Peyer's patch (tissue), 4 donors: ENCODE measurements at places on chromosomes 3 and 15. TPM values are rescaled to one million over a fixed set of nuclear protein-coding genes. Genes with fewer than 3 reads are reported as not detected.
A peak's percentile ranks its signal among the peaks of the same experiment; 100 is the strongest.

GRM7 gene
- not detected for total RNA-seq

GRCh38 chr15:82566690-82567089 lies 26.4 kb upstream of the RPS17 start:
- DNase-seq, result no peak
- no peak overlapping the region for H3K4me3 ChIP-seq
- no peaks in the 10 kb centered on the region for H3K27me3 ChIP-seq
- H3K36me3 ChIP-seq, result no peaks in the 10 kb centered on the region
- H3K27ac ChIP-seq, result no peak overlapping the region

GRCh38 chr3:46293035-46293724 lies 50.9 kb downstream of the CCR3 start:
- H3K4me1 ChIP-seq, result no peaks in the 10 kb centered on the region
- DNase-seq, result no peak
- H3K27me3 ChIP-seq, result no peaks in the 10 kb centered on the region
- no peak overlapping the region for H3K4me3 ChIP-seq

DNA sequence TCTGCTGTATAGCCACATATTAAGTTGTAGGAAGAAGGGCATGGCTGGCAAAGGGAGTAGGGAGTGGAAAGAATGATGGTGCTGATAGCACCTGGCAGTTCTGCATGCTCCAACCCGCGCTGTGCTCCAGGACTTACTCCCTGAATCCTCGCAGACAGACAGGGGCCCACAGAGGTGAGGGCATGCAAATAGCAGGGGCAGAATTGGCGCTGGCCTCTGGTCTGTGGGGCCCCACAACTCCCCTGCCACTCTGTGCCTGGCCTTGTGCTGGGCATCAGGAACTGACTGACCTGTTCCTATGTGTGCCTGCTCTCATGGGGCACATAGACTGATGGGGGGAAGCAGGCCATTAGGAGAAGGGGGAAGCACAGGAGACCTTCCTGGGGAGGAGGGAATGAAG lies 20.9 kb downstream of the HDAC11 start:
- DNase-seq, result peak; percentile 5
- H3K27me3 ChIP-seq, result no peaks in the 10 kb centered on the region
- peaks cover 18% of the 10 kb centered on the region for H3K36me3 ChIP-seq
- no peak overlapping the region for H3K27ac ChIP-seq

DNA sequence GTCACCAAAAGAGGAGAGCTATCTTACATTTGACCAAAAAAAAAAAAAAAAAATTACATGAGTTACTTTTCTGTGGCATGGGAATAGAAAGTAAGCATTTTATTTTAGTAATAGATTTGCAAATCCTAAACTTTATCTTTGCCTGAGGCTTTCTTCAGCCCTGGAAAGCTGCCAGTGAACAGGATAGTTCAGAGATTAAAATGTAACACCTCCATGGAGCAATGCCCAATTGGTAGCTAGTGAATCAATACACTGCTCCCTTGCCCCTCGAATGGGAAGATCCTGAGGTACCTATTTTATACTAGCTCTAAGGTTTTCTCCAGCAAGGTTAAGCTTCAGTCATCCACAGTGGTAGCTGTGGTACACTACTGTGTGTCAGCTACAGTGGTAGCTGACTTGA lies 867.1 kb downstream of the NAALADL2 start:
- DNase-seq, result no peak
- no peaks in the 10 kb centered on the region for H3K36me3 ChIP-seq
- H3K27me3 ChIP-seq, result no peaks in the 10 kb centered on the region
- no peaks in the 10 kb centered on the region for H3K4me1 ChIP-seq

DNA sequence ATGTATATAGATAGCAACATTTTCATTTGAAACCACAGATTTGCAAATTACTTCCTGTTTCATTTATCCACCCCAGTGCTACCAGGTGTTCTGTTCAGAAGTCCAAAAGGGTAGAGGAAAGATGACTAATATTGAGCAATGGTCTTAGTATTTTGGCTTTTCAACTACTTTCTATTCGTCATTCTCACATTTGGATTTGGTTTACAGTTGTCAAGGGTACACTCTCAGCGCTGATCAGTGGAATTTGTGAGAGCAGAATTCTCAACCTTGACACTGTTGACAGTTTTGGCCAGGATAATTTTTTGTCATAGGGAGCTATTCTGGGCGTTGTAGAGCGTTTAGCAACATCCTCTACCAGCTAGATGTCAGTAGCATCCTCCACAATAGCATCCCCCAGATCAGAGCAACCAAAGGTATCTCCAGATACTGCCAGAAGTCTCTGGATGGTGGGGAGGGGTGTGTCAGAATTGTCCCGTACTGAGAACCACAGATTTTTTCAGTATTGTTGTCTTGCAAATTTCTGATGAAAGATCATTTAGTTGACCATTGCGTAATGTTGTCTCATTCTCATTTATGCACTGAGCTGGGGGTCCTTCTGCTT lies 4.2 kb downstream of the HMCES start:
- peak overlapping the region; percentile 38 for H3K27ac ChIP-seq
- no peak for DNase-seq
- no peak overlapping the region for H3K4me3 ChIP-seq
- no peaks in the 10 kb centered on the region for H3K4me1 ChIP-seq
- H3K27me3 ChIP-seq, result no peaks in the 10 kb centered on the region

TYRO3 gene
- 9.1 TPM for total RNA-seq

IL17RC gene
- total RNA-seq, result 125 TPM

GOLGA8J gene
- not detected for total RNA-seq

DNA sequence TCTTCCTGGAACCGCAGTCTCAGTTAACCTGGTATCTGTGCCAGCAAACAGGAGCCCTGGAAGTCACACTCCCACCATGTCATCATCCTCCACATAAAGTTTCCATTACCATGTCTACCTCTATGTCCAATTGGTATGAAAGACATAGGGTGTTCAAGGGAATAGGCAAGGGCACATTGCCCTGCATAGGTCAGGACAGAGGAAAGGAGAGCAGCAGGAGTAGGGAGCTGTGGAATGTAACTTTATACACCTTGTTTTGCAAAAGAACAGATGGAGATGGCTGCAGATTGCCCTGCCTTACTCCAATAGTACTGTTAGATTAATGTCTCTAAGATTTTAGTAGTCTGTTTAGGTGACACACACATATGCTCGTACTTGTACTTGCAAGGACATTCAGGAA lies 1056.4 kb downstream of the NTRK3 start:
- H3K4me1 ChIP-seq, result no peaks in the 10 kb centered on the region
- H3K27me3 ChIP-seq, result no peaks in the 10 kb centered on the region
- no peak for DNase-seq
- H3K27ac ChIP-seq, result no peak overlapping the region

- H3K27ac ChIP-seq, result no peak overlapping the region
- no peaks in the 10 kb centered on the region for H3K36me3 ChIP-seq
- H3K27me3 ChIP-seq, result no peaks in the 10 kb centered on the region
- no peaks in the 10 kb centered on the region for H3K4me1 ChIP-seq
These were observed 36.5 kb downstream of the AQP9 start for GRCh38 chr15:58174709-58175108.

DNA sequence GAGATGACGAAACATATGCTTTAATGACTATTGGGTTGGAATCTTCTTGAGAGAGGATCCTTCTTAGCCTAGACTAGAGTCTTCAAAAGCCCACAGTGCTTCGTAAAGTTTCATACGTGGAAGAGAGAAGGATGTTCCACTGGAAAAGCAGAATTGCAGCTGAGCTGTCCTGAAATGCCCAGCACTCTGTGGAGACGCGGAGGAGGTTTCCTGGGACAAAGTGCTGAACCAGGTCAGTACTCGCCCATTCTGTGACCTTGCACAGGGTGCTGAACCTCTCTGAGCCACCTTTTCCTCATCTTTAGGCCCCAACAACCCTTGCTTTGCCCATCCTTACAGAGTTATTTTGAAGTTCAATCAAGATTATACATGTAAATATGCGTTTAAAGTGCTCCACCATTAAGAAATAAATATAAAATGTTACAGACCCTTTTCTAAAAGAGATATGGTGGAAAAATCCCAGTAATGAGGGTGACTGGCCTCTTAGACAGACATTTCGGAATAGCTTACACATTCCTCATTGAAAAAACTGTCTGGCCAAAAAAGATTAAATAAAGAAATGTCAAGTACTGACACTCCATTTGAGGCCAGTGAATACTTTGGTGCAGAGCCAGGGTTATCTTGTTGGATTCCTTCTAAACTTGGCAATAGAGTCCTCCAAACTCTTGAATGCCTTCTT lies 4.2 kb upstream of the MAGEF1 start:
- H3K4me3 ChIP-seq, result no peak overlapping the region
- no peaks in the 10 kb centered on the region for H3K4me1 ChIP-seq
- H3K36me3 ChIP-seq, result no peaks in the 10 kb centered on the region
- peak overlapping the region; percentile 58 for H3K27ac ChIP-seq
- H3K27me3 ChIP-seq, result no peaks in the 10 kb centered on the region

DNA sequence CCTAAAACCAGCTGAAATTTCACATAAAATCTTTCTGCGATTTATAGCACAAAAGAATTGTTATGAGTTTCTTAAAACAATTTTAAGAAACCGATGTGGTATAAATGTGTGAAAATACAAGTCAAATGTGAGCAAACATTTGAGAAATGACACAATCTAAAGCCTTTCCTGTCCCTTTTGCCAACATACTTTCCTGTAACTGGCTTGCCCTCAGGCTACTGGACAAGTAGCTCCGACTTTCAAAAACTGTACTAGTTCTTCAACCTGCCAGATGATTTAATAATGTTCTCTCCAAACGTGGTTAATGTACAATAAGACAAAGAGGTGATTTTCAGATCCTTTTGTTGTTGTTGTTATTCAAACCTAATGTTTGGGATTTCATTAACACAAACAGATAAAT lies 105.9 kb upstream of the ARHGEF26 start:
- no peak overlapping the region for H3K4me3 ChIP-seq
- no peaks in the 10 kb centered on the region for H3K27me3 ChIP-seq
- no peak overlapping the region for H3K27ac ChIP-seq

DNA sequence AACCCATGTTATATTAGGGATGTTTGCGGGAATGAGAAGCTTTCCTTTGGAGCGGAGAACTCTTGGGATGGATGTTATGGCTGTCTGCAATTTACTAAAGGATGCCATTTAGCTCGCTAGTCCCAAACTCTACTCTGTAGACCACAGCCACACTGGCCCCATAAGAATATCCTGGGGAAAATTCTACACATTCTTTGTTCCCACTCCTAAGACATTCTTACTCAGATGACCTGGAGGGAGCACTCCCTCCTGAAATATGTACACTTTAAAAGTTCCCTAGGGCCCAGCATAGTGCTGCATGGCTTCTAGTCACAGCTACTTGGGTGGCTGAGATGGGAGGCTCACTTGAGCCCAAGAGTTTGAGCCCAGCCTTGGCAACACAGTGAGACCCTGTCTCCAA lies 288.7 kb upstream of the RORA start:
- H3K27ac ChIP-seq, result no peak overlapping the region
- no peaks in the 10 kb centered on the region for H3K36me3 ChIP-seq
- no peaks in the 10 kb centered on the region for H3K4me1 ChIP-seq
- no peaks in the 10 kb centered on the region for H3K27me3 ChIP-seq

DNA sequence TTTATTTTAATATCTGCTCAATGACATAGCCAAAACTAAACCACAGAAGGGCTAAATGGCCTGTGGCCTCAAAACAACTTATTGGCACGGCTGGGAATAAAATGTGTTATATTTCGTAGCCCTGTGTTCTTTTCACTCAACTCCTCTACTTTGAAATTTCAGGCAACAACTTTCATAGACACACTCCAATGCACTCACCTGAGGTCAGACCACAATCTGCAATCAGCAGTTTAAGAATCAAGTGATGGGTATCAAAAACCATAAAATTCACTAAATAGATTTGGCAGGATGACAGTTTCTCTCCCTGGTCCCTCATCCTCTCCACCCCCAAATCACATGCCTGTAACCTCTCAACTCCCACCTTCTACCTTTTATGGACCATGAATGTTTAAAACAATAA lies 2.0 kb upstream of the CD200R1 start:
- H3K27me3 ChIP-seq, result no peaks in the 10 kb centered on the region
- H3K27ac ChIP-seq, result no peak overlapping the region
- no peak for DNase-seq
- H3K4me1 ChIP-seq, result no peaks in the 10 kb centered on the region
- H3K4me3 ChIP-seq, result no peak overlapping the region
- no peaks in the 10 kb centered on the region for H3K36me3 ChIP-seq

PLA2G4B gene
- 13.2 TPM for total RNA-seq

DNA sequence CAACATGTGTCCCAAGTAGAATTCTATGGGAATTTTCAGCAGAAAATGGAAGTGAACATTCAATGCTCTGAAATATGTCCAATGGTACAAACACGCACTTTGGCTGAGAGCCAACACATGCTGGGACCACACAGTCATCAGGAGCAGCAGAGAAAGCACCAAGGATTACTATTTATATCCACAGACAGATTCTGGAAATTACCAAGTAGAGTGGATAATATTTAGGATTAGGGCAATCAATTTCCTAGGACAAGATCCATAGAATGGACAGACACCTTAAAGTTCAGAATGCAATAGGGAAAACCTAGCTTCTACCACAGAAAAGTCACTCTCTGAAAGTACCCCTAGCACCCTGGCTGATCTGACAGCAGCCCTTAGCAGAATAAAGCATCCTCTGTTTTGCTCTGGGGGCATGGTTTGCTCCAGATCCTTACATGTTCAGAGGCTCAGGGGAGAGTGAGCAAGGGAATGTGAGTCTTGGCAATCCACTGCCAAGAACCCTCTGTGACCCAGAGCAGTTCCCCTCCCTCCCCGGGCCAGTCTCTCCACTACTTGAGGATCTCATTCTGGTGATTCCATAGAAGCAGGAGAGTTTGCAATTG lies 206.0 kb upstream of the WNT5A start:
- no peaks in the 10 kb centered on the region for H3K4me1 ChIP-seq
- no peak for DNase-seq
- H3K36me3 ChIP-seq, result no peaks in the 10 kb centered on the region
- no peaks in the 10 kb centered on the region for H3K27me3 ChIP-seq
- no peak overlapping the region for H3K4me3 ChIP-seq

- H3K36me3 ChIP-seq, result no peaks in the 10 kb centered on the region
- no peaks in the 10 kb centered on the region for H3K27me3 ChIP-seq
- peak overlapping the region; percentile 64 for H3K27ac ChIP-seq
- peak overlapping the region; percentile 18 for H3K4me3 ChIP-seq
- H3K4me1 ChIP-seq, result no peaks in the 10 kb centered on the region
These were observed 20.7 kb downstream of the ZBTB38 start for GRCh38 chr3:141388823-141389621.

GRCh38 chr3:76615719-76616118 lies 424.2 kb upstream of the ROBO2 start:
- no peak for DNase-seq
- H3K4me3 ChIP-seq, result no peak overlapping the region
- no peak overlapping the region for H3K27ac ChIP-seq

- no peak overlapping the region for H3K4me3 ChIP-seq
- no peak overlapping the region for H3K27ac ChIP-seq
- no peak for DNase-seq
- no peaks in the 10 kb centered on the region for H3K36me3 ChIP-seq
- H3K4me1 ChIP-seq, result no peaks in the 10 kb centered on the region
These were observed 14.4 kb upstream of the ANKRD28 start for GRCh38 chr3:15812183-15812582.
